Hindlimb muscle (tissue), 1 donor: ENCODE measurements at places on chromosomes 16 and 17.

DNA sequence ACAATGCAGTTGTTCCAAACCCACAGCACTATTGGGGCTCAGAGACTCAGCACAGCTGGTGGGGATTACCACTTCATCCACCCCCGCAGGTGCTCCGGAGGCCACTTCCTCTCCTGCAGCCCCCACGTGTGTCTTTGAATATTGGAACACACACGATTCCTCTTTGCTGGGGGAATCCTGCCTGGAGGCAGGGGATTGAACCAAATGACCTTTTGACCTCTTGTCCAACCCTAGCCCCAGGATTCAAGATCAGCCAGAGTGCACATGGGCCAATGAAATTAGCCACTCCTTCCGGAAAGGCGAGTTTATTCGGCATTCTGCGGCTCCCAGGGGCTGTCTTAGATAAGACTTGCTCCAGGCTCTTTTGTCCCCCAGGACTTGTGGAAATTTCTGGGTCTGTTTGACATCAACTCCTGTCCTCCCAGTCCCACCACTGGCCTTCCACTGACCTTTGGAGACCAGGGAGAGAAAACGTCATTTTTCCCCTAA lies 350.2 kb downstream of the FOXL1 start:
- no peak for DNase-seq

GRCh38 chr16:51433599-51433998 lies 282.5 kb upstream of the SALL1 start:
- no peak for DNase-seq

- no peak for DNase-seq
Measured at GRCh38 chr17:68425979-68426378, 31.3 kb downstream of the WIPI1 start.

GRCh38 chr17:48878920-48879898 lies 13.4 kb upstream of the ATP5MC1 start:
- peak; percentile 46 for DNase-seq
